ENCODE measurements at places on chromosomes 1 and 21.

- DNase-seq, result no peak
Observed at GRCh38 chr1:8396786-8397406, 79.0 kb downstream of the SLC45A1 start.

DNA sequence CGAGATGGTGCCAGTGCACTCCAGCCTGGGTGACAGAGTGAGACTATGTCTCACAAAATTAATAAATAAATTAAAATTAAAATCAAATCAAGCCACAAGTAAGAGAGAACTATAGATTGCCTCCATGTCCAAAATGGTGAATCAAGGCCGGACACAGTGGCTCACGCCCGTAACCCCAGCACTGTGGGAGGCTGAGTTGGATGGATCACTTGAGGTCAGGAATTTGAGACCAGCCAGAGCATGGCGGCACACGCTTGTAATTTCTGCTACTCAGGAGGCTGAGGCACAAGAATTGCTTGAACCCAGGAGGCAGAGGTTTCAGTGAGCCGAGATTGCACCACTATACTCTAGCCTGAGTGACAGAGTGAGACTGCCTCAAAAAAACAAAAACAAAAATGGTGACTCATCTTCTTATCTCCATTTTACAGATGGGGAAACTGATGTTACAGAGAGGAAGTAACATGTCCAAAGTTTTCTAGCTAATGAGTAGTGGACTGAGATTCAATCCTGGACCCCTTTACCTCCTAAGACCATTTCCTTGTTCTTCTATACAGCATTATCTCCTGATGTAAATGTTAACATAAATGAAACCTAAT is 99.0 kb upstream of the HNRNPU start:
- no peak for DNase-seq

GRCh38 chr21:15022608-15023261 is 42.1 kb downstream of the NRIP1 start:
- DNase-seq, result no peak

GRCh38 chr1:91813813-91814212 is 72.1 kb downstream of the TGFBR3 start:
- no peak for DNase-seq

- DNase-seq, result no peak
Observed at GRCh38 chr1:18908911-18909771, 6.8 kb upstream of the ALDH4A1 start.

- no peak for DNase-seq
Observed at GRCh38 chr1:112833806-112834205, 118.7 kb upstream of the PPM1J start.

DNA sequence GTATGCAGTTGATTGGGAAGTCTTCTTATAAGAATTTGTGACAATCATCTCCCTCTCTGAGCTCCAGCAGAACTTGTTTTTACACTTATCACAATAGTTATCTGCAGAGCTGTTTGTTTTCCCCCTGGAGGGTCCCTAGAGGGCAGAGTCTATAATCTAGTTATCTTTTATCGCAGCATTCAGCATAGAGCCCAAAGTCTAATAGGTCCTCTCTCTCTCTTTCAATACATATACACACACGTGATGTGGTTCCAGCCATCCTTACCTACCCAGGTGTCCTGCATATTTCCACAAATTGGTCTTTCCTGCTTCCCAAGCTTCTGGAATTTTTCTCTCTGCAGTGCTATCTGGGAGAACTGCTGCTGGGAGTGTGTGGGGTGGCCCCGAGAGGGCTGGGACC is 229.6 kb upstream of the KIAA0040 start:
- DNase-seq, result no peak

GRCh38 chr1:207891148-207891547 is 19.8 kb downstream of the CD34 start:
- no peak for DNase-seq

GRCh38 chr21:37551331-37551992 is 184.9 kb downstream of the DYRK1A start:
- peak; percentile 53 for DNase-seq

GRCh38 chr1:247825362-247825761 is 1.4 kb upstream of the OR14A16 start:
- no peak for DNase-seq

- DNase-seq, result no peak
Observed at GRCh38 chr1:204314171-204314892, 45.4 kb downstream of the PLEKHA6 start.

DNA sequence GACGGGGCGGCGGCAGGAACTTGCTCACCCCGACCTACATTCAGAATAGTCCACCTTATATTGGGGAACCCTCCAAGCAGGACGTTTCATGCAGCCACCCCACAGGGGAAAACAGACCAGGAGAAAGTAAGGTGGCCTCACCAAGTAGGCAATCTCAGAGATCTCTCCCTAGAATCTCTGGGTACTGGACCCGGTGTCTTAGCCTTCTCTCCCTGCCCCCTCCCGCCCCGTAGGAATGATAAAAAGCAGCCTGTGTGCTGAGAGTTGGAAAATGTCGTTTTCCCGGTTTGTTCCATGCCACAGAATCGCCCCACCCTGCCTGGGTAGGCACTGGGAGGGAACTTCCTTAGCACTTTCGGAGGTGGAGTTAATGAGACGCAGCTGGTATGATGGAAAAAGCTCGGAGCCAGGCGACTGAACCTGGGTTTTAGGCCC is 789 bp upstream of the PTPN14 start:
- no peak for DNase-seq

DNA sequence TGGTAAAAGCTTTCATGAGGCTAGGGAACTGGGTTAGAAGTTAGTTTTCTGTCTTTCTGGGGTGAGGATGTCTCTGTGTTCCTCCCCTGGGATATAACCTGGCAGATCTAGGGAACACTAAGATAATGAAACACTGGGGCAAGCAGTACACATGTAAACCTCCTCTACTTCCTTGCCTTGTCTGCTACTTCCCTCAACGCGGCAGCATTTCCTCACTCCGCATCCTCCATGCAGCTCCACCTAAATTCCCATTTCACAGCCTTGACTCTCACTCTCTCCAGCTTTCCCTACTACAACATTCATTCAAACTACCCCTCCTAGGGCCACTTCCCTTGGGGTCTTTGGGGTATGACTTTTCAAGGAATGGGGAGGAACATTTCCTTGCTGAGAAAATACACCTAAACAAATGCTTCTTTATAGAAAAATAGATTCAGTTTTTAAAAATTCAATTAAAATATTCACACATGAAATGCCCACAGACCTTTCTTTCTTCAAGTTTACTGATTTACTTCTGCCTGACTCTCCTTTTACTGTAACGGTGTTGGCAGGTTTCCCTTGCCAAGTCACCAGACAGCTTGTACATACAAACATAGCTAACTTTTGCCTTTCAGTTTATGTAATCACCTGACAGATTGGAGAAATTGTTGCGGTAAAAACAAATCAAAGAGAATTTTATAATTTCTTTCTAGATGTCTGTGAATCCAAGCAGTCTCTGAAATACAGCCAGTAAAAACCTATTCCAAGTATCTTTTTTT is 90.1 kb downstream of the TNFSF18 start:
- DNase-seq, result no peak

DNA sequence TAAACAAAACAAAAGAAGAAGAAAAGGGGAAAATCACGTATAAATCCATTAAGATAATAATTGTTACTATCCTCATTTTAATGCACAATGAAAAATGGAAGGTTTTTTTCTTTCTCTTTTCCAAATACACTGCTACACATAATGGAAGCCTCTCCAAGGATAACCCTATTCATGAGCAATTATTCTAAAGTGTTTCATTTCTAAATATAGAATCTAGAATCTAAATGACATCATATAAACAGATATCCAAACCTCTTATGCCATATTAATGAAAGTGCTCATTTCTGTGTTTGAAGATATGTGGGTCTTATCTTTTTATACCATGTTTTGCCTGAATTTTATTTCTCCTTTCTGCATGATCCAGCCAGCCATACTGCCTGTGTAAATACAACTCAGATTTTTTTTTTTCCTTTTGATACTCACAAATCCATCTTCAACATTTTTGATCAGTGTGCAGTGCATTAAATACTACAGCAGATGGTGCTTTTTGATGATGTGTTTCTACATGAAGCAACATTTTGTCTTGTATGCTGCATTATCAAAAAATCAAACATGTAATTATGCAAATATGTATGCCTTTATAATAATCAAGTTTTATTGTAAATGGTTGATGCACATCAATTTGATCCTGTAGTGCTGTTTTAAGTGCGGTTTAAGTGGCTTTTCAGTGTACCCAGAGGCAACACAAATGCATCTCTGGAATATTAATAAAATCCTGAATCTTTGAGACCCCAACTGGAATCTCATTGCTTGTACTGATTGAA is 625.6 kb upstream of the PTBP2 start:
- DNase-seq, result no peak

- DNase-seq, result no peak
Observed at GRCh38 chr21:41187537-41188025, 19.6 kb downstream of the BACE2 start.

- DNase-seq, result no peak
Observed at GRCh38 chr1:43441166-43441893, 12.4 kb downstream of the HYI start.

DNA sequence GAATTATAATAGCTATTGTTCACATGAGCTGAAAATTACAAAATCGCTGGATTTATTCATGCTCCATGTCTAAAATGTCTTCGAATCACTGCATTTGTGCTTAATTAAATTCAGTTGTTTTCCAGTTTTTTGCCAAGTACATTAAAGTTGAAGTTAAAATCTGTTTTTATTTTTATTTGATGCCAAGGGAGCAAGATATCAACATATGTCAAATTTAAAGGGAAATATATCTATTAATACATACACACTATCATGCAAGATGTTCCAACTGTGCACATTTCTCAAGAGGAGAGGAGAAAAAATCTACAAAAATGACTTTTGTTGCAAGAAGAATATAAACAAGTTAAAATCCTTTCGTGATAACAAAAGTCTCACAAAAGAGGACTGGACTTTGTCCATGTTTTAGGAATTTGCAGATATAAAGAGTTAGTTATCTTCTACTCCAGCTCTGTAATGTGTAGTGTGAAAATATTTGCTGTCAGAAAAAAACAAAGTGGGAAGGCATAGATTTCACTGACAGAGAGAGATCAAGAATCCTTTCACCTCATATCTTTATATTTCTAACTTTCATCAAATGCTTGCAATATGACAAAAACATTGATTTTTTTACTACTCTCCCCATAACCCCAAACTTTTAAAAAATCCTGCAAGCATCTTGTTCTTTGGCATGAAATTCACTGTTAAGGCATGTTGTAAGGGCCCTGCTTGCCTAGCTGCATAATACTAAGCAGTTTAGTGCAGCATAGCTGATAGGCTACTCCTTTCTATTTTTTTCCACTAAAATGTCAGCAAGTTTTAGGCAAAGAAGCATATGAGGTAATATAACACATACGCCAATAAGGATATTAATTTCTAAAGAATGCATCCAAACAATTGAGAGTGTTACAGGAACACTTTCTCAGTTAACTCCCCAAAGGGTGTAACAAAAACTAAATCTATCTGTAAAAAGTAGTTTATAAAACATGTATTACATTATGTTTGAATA is 340.2 kb upstream of the ADAMTS5 start:
- no peak for DNase-seq

DNA sequence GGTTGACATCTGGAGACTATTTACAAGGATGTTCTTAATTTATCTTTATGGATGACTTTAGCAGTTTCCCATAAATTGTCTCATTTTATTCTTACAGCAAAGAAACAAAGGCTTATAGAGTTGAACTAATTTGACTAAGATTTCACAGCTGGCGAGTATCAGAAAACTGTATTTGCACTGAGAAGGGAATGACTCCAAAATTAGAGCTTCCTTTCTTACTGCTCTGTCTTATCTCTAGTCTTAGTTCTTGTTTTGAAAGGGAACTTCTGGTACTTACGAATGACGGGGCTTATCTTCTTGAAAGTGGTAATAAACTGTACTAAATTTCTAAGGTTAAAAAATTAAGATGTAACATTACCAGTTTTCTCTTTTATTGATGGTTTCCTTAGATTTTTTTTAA is 13.6 kb downstream of the CNST start:
- no peak for DNase-seq

- DNase-seq, result no peak
Observed at GRCh38 chr1:84027368-84027767, 28.4 kb upstream of the TTLL7 start.

DNA sequence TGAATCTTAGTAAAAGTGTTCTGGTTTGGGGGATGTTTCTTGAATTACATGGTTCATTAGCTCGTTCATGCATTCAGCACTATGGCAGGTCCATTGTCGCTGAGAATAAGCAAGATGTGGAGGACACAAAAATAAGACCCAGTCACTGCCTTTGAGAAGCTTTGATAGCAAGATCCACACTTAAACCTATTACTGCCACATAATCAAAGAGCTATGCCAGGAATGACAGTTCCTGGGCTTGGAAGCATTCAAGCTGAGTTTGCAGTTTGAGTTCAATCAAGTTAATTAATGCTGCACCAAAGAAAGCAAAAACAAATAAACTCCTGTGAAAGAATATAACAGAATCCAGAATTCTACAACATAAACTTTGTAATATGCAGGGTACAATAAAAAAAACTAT is 131.8 kb downstream of the MIS18A start:
- no peak for DNase-seq

- no peak for DNase-seq
Observed at GRCh38 chr1:165856021-165856420, 28.6 kb downstream of the UCK2 start.

GRCh38 chr1:13700521-13701270 is 708 bp downstream of the PRDM2 start:
- DNase-seq, result no peak

DNA sequence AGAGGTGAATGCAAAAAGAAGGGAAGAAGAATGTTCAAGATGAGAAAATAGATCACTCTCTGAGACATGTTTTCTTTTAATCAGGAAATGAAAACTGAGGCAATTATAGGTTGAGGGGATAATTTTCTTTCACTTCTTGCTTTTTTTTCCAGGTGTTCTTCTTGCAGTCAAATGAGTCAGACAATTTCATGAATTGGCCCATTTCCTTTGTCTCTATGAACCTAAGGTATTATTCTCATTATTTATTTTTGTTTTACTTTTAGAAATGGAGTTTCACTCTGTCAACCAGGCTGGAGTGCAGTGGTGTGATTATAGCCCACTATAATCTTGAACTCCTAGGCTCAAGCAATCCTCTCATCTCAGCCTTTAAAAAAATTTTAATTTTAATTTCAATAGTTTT is 3.5 kb upstream of the VASH2 start:
- no peak for DNase-seq
